ENCODE measurements at places on chromosomes 12 and 14.

DNA sequence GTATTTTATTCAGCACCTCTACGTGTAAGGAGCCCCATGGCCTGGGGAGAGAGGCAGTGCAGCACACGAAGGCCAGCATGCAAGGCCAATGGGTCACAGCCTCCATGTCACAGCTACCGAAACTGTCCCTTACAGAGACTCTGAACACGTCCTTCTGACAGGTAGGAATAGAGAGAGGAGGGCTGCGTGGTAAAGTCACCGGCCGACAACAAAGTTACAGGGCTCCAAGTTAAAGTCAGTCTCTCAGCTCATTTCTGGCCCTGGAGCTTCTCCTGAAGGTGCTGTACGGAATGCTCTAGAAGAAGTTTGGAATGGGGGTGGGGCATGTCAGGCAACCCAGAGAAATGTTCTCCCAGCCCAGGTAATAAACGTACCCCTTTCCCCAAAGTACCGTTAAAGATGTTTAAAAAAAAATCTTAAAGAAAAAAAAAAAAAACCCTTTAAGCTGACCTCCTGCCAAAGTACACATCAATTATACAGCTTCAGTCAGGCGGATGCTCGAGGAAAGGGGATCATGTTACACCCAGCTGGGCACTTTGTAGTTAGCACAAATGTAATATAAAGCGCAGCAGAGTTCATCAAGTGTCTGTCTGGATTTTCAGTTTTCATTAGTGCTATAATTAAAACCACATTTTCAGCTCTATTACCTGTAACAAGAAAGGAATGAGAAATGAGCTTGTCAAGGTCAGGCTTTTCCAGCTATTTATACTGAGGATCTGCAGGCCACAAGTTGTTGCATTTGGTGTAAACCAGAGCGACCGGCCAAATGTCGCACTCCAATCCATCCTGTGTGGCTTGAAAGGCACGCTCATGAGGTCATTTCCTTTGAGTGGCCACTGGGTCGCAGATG lies 53.3 kb upstream of the CDKN3 start:
- DNase-seq = peak; percentile 15

DNA sequence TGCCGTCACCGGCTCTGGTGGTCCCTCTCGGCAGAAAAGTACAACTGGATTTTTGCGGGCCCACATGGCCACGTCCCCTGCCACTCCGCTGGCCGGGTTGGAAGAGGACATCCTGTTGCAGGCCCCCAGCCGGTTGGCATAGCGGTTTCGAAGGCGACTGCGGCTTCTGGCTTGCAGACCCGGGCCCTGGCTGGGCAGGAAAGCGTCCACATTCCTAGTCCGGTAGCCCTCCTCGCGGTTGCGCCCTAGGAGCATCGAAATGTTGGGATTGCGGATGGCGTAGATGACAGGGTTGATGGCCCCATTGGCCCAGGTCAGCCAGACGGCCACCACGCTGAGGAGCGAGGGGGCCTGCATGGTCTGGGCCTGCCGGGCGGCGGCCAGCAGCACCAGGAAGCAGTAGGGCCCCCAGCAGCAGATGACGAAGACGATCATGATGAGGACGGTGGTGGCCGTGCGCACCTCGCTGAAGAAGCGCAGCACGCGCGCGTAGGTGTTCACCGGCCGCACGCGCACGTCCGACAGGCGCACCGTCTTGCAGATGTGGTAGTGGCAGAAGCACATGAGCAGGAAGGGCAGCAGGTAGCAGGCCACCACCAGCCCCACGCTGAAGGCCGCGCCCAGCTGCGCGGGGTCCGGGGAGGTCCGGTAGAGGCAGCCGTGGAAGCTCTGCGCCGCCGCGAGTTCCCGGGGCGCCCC lies 1.2 kb downstream of the GPR135 start:
- peak; percentile 31 for DNase-seq

DNA sequence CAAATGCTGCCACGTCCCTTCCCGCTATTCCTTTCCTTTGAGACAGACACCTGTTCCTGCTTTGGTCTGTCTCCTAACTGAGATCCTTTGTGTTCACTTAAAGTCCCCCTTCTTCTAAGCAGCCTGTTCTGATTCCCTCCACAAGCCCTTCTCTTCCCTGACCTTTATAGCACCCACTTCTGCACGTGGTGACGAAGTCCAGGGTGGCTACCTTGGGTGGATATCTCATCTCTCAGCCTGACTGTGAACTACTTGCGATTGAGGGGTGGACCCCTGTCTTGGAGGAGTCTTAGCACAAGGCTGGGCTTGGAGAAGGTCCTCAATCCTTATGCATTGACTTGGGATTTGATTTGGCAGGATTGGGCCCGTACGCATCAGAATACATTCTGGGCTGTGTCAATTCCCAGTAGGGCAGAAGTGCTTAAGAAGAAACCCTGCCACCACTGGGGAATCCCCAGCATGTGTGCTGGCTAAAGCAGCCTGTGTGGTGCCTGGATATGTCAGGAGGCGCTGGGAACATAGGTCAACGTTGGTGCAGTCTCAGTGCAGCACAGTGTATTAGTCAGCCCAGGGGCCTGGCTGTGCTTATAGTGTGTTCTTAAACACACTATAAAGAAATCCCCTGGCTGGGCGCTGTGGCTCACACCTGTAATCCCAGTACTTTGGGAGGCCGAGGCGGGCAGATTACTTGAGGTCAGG lies 23.6 kb downstream of the KRT80 start:
- DNase-seq = no peak

- DNase-seq = no peak
Observed at GRCh38 chr14:95455246-95455645, 61.2 kb downstream of the SYNE3 start.

DNA sequence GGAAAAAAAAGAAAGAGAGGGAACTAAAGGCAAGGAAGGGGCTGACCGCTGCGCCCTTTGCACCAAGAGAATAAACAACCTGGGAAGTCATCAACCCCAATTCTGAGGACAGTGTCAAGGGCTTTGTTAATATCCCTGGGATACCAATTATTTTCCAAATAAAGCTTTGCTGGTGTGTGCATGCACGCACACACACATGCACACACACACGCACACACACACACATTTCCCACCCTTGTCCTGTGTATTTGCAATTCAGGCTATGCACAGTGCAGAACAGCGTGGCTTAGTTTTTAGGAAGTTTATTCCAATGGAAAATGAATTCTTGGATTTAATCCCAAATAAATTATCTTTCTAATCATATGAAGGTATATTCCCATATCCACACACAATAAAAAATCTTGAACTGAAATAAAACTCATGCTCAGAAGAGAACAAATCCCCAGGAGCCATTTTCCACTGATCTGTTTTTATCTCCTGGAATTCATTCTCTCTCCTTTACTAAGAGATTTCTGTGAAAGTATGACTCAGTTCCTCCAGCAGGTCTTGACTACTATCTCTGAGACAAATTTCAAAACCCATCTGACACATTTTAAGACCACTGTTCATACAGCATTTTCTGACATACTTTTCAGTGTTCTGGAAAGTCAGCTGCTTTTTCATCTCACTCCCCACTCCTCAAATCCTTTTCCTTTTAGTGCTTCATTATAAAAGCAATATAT lies 334.4 kb upstream of the ATP2B1 start:
- DNase-seq = no peak

- no peak for DNase-seq
Observed at GRCh38 chr12:13371797-13372196, 175.3 kb downstream of the EMP1 start.

GRCh38 chr12:92096346-92097136 lies 49.1 kb downstream of the BTG1 start:
- no peak for DNase-seq

DNA sequence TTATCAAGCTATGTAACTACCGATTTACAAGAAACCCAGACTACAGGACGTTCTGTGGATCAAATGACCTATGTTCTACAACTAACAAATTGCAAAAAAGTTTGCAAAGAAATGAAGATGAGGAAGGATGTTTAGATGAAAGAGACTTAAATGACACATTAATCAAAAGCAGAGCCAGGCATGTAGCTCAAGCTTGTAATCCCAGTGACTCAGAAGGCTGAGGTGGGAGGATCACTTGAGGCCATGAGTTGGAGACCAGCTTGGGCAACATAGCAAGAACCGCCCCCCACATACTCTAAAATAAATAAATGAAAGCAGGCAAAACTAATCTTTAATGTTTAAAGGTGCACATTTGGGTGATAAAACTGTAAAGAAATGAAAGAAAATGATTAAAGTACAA lies 331.9 kb downstream of the BTG1 start:
- no peak for DNase-seq

DNA sequence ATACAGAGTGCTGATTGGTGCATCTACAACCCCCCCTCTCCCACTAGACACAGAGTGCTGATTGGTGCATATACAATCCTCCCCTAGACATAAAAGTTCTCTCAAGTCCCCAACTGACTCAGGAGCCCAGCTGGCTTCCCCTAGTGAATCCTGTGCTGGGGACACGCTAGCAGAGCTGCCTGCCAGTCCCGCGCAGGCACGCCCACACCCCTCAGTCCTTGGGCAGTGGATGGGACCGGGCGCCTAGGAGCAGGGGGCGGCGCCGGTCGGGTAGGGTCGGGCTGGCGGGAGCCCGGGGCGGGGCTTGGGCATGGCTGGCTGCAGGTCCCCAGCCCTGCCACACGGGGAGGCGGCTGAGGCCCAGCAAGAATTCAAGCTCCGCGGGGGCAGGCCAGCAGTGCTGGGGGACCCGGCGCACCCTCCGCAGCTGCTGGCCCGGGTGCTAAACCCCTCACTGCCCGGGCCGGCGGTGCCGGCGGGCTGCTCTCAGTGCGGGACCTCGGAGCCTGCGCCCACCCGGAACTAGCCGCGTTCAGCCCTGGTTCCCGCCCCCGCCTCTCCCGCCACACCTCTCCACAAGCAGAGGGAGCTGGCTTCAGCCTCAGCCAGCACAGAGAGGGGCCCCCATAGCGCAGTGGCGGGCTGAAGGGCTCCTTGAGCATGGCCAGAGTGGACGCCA lies 64.3 kb upstream of the DDHD1 start:
- DNase-seq = peak; percentile 20

DNA sequence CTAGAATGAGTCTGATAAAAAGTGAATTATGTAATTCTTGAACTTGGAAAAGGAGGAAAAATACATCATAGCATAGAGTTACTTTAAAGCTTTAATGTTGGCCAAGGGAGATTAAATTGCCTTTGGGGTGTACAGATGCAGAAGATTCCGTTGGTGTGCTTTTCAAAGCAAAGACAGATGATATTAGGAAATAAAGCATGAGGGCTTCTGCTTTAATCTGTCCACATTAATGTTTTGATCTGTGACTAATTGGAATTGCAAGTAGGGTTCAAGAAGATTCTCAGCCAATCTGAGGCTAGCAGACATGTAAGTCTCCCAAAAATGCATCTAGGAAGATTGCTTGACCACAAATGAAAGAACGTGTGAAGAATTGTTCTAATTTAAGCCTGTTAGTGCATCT lies 35.2 kb downstream of the LGR5 start:
- DNase-seq = no peak

GRCh38 chr12:50514526-50515276 lies 9.9 kb downstream of the DIP2B start:
- DNase-seq = no peak

DNA sequence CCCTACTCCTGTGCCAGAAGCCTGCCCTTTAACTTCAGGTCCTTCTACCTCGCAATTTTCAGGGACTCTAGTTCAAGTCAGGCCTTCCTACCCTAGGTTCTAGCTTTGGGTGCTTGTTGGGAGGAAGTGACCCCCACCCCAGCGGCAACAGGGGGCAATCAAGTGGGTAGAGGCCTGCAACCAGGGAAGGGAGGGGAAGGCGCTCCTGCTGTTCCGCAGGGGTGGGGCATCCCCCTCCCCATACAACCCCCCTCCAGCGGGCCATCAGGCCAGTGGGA lies 204 bp upstream of the PRPH start:
- DNase-seq = no peak

GRCh38 chr12:115752913-115753726 lies 524.4 kb downstream of the MED13L start:
- DNase-seq = peak; percentile 52

DNA sequence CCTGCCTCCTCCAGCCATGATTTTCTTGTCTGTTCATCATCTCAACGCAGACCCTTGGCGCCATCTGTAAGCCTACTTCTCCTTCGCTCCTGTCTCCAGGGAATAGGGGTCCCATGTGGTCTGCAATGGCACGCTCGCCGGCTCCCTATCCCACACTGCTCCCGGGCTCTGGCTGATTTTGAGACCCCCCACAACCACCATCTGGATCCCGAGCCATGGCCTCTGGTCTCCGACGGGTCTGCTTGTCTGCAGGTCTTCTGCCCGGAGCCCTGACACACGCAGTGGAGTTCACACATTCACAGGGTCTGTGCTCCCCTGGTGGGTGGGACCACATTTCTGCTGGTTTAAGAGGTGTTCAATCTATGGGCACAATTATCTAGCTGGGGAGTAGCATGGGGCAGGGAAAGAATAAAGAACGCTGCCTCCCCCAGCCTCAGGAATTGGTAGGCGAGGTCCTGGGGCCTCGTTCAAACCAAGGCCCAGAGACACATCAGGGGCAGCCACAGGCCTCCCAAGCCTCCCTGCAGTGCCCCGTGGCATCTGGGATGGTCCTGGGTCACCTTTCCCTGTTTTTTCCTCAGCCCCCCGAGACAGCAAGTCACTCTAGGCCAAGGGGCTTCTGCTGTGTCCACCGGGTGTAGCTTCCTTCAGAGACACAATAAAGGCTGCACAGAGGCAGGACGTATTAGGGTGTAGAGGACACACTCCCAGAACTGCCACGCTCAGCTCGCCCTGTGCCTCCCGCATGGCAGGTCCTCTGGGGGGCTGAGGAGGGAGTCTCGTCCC lies 21.5 kb downstream of the FZD10 start:
- DNase-seq = no peak

DNA sequence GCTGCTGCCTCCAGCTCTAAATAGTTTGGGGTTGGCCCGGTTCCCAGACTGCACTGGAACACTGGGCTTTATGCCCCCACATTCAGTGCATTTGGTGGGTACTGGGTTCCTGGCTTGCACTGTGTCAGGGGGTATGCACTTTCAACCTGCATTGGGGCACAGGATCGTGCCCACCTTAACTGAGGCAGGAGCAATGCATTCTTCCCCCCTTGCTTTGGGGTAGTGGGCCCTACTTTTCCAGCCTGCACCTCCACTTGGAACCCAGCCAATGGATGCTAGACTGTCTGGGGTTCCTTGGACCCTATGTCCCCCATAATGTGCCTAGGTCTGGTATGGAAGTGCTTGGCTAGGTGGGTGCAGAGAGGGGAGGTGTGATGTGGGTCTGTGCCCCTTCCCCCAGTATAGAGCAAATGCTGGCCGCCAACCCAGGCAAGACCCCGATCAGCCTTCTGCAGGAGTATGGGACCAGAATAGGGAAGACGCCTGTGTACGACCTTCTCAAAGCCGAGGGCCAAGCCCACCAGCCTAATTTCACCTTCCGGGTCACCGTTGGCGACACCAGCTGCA lies 615 bp downstream of the TARBP2 start:
- no peak for DNase-seq

DNA sequence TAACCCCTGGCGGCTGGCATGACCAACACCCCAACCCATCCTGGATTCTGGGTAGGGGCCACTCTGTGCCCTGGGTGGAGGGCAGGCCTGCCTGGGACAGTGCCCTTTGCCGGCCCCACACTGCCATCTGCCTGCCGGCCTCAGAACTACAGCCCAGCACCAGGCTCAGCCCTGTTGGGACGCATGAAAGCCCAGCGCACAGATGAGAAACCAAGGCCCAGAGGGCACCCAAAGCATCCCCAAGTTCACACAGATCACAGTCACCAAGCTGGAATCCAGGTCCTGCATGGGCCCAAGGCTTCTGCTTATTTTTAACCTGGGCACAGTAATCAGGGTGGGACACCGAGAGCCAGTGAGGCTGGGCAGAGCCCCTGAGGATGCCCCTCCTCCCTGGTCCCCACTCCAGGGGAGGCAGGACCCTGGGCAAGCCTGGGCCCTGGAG lies 26.2 kb downstream of the RFLNA start:
- no peak for DNase-seq

Data from NCI-H526 treated with DMSO at 0.1 percent for 48 hours (cell line).